ENCODE measurements at places on chromosomes 4 and X.

DNA sequence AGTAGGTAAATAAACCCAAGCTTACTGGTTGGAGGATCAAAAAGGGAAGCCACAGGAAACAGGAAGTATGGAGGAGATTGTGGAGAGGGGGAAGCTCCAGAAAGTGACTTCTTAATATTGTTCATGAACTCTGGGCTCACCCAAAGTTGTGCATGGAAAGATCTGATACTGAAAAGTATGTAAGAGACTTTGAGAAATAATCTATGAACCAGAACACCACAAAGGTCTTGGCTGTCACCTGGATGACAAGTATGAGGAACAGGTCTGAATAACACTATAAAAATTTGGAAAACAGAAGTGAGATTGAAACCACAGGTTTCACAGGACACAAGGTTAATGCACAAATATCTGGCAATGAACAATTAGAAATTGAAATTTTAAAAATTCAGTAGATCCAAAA is 567.4 kb downstream of the INPP4B start:
- no peak for DNase-seq

DNA sequence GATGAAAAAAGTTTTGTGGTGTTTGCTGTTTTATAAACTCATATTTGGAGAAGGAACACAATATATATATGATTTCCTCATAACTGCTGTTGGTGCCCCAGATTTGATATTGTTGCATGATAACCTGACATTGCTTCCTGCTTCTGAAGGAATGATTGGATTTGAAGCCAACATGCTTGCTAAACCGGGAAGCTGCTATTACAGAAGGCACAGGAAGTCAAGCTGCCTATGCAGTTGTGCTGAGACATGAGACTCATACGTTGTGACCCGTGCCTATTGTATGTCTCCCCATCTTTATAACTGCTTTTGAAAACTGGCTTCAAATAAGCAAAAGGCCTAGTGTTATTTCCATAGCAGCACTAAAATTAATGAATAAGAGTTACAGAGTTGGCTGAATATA is 32.9 kb downstream of the GAB1 start:
- no peak for DNase-seq

- DNase-seq = no peak
Observed at GRCh38 chr4:140426610-140427105, 790 bp downstream of the CLGN start.

- DNase-seq = no peak
Observed at GRCh38 chrX:8927066-8927635, 106.8 kb downstream of the FAM9B start.

GRCh38 chr4:48862661-48863060 is 31.8 kb downstream of the OCIAD1 start:
- no peak for DNase-seq

GRCh38 chrX:100747090-100747489 is 15.2 kb upstream of the SYTL4 start:
- no peak for DNase-seq

- DNase-seq = no peak
Observed at GRCh38 chr4:83272900-83273299, 11.7 kb downstream of the COQ2 start.

GRCh38 chr4:158005021-158005420 is 167.8 kb downstream of the GASK1B start:
- no peak for DNase-seq

- DNase-seq = no peak
Observed at GRCh38 chr4:78519962-78520361, 31.6 kb upstream of the ANXA3 start.
